Activated CD4-positive, alpha-beta T cell treated with anti-CD3 and anti-CD28 coated beads, Interleukin-2, amount 50 U/mL, for 24 hours (primary cell): ENCODE measurements at places on chromosomes 11 and 22.

DNA sequence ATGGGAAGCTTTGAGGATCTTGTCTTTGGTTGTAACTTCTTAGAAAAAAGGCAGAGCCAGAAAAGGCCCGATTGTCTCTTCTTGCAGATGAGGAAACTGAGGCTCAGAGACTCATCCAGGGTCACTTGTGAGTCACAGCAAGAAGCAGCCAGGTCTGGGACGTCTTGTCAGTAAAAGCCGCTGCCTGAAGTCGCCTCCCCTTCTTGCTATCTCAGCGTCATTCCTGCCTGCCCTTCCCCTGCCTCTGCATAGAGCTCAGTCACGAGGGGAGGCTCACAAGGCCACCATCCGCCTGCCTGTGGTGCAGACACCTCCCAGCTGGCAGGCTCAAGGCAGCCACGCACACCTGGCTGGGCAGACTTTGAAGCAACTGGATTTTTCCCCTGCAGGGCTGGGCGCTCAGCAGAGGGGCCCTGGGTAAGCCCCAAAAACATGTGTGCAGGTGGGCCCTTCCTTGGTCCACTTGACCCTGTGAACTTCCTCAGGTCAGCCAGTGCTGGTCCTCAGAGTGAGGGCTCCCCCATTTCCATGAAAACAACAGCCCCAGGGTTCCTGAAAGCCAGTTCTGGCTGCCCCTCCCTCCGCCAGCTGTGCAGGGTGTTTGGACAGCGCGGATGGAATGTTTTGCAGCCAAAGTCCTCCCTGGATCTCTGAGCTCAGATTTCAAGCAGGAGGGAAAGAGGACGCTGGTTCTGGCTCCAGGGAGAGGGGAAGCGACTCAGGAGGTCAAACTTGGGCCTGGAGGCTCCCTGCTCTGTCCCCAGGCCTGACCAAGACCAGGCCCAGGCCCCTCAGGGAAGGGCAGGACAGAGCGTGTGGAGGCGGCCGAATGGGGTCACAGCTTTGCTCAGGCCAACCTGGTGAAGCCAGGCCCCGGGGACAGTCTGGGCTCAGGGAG is 6.0 kb upstream of the RAB3IL1 start:
- DNase-seq = no peak

DNA sequence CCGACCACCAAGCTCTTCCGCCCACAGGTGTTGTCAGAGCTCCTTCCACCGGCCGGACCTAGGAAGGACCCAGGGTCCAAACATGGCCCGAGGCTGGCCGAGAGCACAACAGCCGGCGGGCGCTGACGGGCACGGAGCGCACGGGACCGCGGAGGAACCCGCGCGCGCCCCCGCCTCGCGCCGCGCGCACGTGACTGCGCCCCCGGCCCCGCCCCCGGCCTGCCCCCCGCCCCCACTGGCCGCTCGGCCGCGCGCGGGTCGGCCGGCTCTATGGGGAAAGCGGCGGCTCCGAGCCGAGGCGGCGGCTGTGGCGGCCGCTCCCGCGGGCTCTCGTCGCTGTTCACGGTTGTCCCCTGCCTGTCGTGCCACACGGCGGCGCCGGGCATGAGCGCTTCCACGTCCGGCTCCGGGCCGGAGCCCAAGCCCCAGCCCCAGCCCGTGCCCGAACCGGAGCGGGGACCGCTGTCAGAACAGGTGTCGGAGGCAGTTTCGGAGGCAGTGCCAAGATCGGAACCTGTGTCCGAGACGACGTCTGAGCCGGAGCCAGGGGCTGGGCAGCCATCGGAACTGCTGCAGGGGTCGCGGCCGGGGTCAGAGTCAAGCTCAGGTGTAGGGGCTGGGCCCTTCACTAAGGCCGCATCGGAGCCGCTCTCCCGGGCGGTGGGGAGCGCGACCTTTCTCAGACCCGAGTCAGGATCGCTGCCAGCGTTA is at the start of gene OSBP2:
OSBP2 (plus strand) TSS at position 235 of the 711 bp plus-strand sequence; CDS start at position 271, 36 bp downstream.
- DNase-seq = no peak

- DNase-seq = no peak
Observed at GRCh38 chr11:65900899-65901180, 652 bp upstream of the FOSL1 start.

- no peak for DNase-seq
Observed at GRCh38 chr11:132650969-132651720, 881.2 kb downstream of the OPCML start.

- peak; percentile 68 for DNase-seq
Observed at GRCh38 chr22:42500161-42500835, 19.3 kb downstream of the RRP7A start.

- DNase-seq = no peak
Observed at GRCh38 chr22:43974028-43974545, 18.8 kb downstream of the SAMM50 start.

DNA sequence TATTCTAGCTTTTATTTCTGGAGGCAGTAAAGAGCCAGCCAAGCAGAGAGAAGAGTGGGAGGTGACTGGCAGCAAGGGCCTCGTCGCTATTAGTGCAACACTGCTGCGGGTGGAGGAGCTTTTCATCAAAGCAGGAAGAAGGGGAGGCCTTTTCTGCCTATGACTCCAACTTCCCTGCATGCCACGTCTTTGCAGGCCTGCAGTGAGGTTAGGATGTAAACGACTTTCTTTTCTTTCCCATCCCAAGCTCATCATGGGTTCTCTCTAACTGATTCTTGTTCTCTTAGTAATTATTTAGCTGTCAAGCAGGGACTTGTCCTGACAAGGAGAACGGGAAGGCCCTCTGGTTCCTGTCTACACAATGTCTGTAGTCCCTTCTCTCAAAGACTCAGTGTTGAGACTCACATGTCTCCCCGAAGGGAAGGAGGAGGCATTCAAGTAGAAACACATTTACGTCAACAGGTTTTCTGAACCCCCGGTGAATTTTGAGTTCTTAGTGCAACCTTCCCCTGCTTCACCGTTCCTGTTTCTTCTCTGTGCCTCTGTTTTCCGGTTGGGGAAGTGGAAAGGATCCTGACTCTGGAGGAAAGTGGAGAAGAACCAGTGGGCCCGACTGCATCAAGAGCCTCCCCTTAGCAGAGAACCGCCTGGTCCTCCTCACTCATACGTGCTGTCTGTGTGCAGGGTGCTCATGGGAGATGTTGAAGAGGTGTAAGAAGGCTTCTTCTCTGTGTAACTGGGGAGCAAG is 56.9 kb downstream of the PACS1 start:
- peak; percentile 9 for DNase-seq
